ENCODE measurements at places on chromosomes 1 and 21. TPM values are rescaled to one million over a fixed set of nuclear protein-coding genes. Genes with fewer than 3 reads are reported as not detected.

Gene NT5C1A
- total RNA-seq = not detected

Gene S100A12
- total RNA-seq = not detected

Gene PRR9
- not detected for total RNA-seq

Gene ARID1A
- 147 TPM for total RNA-seq

Gene CGN
- total RNA-seq = 30.9 TPM
